ENCODE measurements at places on chromosomes 3 and 15.

GRCh38 chr3:188316021-188316722 lies 162.2 kb downstream of the LPP start:
- DNase-seq: no peak

- peak; percentile 72 for DNase-seq
Observed at GRCh38 chr3:69012800-69013252, 658 bp downstream of the EOGT start.

GRCh38 chr3:146375219-146375618 lies 94.1 kb downstream of the PLSCR2 start:
- no peak for DNase-seq

DNA sequence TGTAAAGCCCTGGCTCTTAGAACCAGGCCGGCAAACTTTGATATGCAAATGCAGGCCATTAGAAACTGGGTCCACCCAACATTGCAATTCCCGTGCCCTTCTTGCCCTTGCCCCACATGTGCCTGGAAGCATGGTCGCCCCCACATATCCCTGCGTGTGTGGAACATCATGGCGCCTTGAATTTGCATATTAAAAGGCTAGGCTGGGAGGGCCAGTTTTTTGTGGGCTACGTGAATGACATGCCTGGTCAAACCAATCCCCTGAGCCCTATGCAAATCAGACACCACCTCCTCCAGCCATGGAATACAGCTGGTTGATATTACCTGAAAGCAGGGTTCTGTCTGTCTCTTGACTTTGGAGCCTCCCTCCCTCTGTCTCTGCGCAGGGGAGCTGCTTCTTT lies 58.7 kb upstream of the ARHGEF26 start:
- DNase-seq: no peak

DNA sequence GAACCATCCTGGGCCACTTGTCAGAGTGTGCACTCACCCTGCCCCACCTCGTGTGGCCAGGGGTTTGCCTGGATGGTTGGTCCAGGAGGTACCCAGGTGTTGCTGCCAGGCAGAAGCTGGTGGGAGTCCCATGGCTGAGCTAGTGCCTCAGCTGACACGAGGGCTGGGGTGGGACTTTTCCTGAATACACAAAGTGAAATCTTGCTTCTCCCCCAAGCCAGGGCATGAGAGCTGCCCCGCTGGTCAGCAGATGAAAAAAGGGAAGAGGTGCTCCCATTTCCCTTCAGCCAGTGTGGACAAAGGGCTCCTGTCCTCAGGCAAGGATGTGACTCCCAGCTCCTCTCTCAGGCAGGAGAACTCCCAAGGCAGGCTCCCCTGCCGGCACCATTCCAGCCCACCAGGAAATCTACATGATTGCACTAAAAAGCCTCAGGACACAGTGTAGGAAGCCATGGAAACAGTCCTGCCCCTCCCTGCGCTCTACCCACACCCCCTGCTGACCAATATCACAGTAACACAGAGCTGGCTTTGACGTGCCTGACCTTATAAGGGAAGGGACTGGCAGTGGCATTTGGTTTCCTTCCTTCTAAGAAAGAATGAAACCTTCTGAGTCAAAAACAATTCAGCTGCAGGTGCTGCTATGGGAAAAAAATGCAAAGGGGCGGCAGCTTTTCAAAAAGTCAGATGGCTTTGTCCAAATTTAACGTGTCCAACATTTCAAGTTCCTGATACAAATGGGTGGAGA lies 33.9 kb downstream of the MYO5C start:
- peak; percentile 86 for DNase-seq

- DNase-seq: no peak
Observed at GRCh38 chr3:184338511-184338945, 1.1 kb downstream of the FAM131A start.

DNA sequence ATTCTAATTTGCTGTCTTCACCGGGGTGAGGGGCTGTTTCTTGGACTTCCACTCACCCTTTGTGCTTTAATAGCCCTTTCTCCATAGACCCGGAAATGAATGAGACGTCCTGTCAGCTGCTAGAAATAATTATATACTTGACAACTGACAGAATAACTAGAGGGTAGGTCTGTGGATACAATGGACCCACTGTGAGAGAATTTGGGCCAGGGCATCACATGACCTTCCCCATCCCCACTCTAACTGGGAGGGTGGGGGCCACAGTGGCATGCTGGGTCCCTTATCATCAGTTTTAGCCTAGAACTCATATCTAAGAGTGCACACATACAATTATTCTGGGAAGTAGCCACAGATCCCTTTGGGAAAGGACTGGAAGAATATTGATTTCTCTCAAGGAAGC lies 25.9 kb upstream of the MINAR1 start:
- no peak for DNase-seq

DNA sequence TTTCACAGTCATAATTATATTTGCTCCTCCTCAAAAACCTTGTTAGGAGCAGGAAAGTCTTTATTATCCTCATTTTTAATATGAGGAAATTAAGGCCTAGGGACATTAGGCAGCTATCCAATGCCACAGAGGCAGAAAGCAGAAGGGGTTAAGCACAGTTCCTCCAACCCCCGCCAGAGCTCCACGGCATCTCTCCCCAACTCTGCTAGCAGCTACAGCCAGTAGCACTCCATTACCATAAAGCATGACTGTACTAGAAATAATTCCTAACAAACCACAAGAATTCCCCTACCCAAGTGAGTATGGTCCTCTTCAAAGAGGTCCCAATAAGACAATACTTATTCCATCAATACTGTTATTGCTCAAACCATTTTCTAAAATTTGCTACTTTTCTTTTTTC lies 9.8 kb downstream of the HEG1 start:
- no peak for DNase-seq

DNA sequence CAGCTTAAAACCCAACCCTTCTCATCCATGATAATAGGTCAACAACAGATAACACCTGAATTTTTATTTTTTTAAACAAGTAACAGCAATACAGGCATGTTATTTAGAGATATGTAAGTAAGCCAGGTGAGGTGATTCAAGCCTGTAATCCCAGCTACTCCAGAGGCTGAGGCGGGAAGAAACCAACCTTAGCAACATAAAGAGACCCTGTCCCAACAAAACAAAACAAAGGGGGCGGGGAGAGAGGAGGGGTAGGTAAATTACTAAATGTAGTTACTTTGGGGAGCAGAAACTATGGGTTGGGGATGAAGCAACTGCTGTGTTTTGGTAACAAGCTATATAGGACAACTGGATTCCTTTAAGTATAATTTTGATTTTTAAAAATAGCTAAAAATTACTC lies 47.0 kb downstream of the GNB4 start:
- DNase-seq: no peak

- DNase-seq: no peak
Observed at GRCh38 chr3:186880406-186880805, 37.9 kb downstream of the ADIPOQ start.

DNA sequence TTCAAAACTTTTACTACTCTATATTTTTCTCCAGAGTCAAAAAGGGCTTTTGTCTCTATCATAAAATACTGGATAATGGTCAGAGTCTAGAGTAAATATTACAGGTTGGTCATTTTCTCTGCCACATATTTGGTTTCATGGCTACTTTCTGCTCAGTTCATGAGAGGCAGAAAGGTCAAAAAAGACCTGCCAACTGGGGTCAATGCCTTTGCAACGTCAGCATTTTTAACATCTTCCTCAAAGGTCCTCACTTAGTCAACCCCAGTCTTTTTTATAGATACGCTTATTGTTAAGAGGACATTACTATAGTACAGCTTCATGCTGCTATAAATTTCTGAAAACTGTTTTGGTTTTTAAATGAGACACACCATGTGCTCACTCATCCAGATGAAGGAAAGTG lies 312.1 kb upstream of the ARHGEF26 start:
- DNase-seq: no peak

DNA sequence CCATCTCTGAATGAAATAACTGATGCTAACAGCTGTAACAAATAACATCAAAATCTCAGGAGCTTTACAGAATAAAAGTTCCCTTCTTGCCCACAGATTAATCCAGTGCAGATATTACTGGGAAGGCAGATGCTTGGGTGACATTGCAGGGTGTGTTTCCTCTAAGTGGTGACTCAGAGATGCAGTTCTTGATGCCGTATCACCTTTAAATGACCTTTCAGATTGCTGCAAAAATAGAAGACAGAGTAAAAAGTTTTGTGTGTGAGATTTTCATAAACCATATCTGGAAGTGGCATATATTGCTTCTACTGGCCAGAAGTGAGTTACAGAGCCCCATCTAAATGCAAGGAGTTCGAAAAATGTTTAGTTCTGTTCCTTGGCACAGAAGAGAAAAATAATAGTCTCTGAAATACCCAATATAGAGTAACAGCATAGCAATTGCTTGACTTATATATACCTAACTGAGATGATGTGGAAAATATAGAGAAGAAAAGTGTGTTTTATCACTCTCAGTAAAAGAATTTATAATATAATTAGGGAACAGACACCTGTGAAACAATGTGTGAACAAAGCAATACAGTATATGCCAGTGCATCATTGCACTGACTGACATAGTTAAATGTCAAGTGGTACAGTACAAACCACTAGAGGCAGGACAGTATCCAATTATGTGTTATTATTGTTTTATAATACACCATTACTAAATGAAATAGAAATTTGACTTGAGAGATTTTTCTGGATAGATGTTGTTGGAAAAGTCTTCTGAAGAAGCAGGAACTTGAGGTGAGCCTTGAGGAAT lies 430.7 kb upstream of the CBLB start:
- no peak for DNase-seq

DNA sequence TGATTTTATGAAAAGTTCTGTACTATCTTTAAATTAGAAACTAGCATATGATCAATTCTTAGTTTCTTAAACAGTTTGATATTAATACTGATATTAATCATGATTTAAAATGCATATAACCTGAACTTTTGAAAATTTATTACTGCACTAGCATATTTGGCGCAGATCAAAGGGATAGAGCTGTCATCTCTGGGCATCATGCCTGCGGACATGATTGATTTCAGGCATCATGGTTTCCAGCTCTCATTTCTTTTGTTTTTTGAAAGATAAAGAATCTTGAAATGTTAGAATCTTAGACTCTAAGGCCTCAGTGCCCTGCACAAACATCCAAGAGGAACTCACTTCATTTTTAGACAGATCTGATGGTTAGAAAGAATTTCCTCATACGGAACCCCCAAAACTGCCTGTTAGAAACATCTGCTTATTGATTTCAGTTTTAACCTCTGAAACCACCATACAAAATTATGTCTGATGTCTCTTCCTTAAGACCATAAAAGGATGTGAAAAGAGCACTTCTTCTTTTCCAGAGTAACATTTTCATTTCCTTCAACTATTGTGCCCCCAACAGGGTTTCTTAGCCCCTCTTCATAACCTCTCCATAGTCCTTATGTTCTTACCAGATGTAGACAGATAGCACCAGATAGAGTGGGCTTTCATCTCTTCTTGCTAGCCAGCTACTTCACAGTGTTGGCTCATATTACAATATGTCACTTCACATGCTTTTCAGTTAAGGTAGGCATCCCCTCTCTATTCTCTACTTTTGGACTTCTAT lies 110.8 kb downstream of the BBX start:
- peak; percentile 77 for DNase-seq

- peak; percentile 73 for DNase-seq
Observed at GRCh38 chr3:54870423-54870822, 57.4 kb downstream of the LRTM1 start.

GRCh38 chr3:177290633-177291032 lies 93.4 kb upstream of the TBL1XR1 start:
- DNase-seq: no peak

All from hematopoietic multipotent progenitor cell treated with erythropoietin and hydrocortisone succinate and interleukin-3 and kit ligand, for 4 days (in vitro differentiated cells).